Psoas muscle (tissue), 8 donors: ENCODE measurements at places on chromosomes 1 and 21. TPM values are rescaled to one million over a fixed set of nuclear protein-coding genes. Genes with fewer than 3 reads are reported as not detected.

DNA sequence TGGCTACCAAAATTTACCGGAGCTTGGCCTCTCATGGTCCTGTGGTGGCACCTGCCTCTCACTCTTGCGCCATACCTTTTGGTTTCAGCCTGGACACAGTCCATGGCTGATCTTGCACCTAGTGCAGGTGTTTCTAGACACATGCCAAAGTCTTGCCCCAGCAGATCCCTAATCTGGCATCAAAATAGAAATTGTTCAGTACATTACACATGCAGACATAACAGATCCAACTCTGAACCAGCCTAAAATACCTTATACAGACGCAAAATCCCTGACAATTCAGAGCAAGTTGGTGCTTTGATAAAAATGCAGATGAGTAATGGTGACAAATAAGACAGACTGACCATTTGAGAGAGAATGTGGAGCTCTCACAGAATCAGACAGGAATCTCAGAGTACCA is 44.1 kb downstream of the NGF start:
- no peak overlapping the region for H3K4me3 ChIP-seq
- no peaks in the 10 kb centered on the region for H3K27me3 ChIP-seq
- no peaks in the 10 kb centered on the region for H3K36me3 ChIP-seq
- no peak overlapping the region for H3K27ac ChIP-seq
- no peak for DNase-seq
- H3K4me1 ChIP-seq = no peaks in the 10 kb centered on the region

DNA sequence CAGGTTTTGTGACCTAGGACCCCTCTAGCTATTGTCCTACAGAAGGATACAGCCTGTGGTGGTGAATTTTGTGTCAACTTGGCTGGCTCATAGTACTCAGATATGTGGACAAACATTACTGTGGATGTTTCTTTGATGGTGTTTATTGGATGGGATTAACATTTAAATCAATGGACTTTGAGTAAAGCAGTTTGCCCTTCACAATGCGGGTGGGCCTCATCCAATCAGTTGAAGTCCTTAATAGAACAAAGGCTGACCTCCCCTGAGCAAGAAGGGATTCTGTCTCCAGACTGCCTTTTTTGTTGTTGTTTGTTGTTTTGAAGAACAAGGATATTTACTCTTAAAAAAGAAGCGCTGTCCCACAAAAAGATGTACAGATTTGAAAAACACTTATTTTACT is 210.0 kb upstream of the GREM2 start:
- H3K4me3 ChIP-seq = no peak overlapping the region
- no peak for DNase-seq
- H3K27me3 ChIP-seq = no peaks in the 10 kb centered on the region
- no peak overlapping the region for H3K27ac ChIP-seq

- peaks cover 11% of the 10 kb centered on the region for H3K4me1 ChIP-seq
- H3K27me3 ChIP-seq = no peaks in the 10 kb centered on the region
- H3K4me3 ChIP-seq = no peak overlapping the region
- no peak overlapping the region for H3K27ac ChIP-seq
- no peaks in the 10 kb centered on the region for H3K36me3 ChIP-seq
- DNase-seq = no peak
These were observed 2.8 kb downstream of the LAPTM5 start for GRCh38 chr1:30754684-30755171.

DNA sequence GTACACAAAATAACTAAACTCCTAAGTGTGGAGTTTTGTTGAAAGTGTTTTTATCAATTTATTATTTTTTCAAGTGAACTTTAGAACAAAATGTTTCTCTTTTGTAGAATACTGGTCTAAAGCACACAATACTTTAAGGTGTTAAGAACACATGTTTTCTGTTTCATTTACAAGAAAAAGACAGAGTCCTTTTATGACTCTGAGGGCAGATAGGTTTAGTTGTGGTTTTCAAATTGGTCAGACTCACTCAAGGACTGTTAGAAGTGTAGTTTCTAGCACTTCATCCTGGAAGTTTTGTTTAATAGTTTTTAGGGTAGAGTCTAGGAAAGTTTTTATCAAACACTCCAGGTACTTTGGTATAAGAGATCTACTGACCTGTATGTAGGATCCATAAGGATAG is 376.5 kb downstream of the LRRIQ3 start:
- H3K4me1 ChIP-seq = no peaks in the 10 kb centered on the region
- no peaks in the 10 kb centered on the region for H3K27me3 ChIP-seq
- no peak overlapping the region for H3K27ac ChIP-seq
- H3K36me3 ChIP-seq = no peaks in the 10 kb centered on the region
- DNase-seq = no peak
- H3K4me3 ChIP-seq = no peak overlapping the region

GRCh38 chr1:175493321-175494010 is 249.9 kb downstream of the TNR start:
- DNase-seq = no peak
- no peaks in the 10 kb centered on the region for H3K27me3 ChIP-seq
- H3K4me3 ChIP-seq = no peak overlapping the region
- no peaks in the 10 kb centered on the region for H3K36me3 ChIP-seq

- no peak overlapping the region for H3K4me3 ChIP-seq
- H3K27ac ChIP-seq = no peak overlapping the region
- H3K36me3 ChIP-seq = no peaks in the 10 kb centered on the region
- no peaks in the 10 kb centered on the region for H3K27me3 ChIP-seq
- no peak for DNase-seq
These were observed 221.3 kb downstream of the MRPL39 start for GRCh38 chr21:25385911-25386474.

DNA sequence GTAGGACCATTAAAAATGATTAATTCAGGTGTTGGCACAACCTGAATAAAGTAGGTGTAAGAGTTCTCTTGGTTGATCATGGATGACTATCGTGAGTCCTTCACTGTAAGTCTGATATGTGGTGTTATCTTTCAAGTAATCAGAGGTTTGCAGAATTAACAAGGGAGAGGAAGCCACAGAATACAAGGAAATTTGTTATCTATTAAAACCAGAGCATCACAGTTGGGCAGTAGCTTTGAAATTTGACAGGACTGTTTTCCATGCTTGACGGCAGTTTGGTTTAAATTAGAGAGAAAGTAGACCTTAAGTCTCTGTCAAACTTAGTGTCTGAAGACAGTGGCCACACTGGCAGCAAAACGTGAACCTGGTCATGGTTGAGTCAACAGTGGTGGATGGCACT is 139.5 kb upstream of the KCNK2 start:
- no peaks in the 10 kb centered on the region for H3K4me1 ChIP-seq
- no peak overlapping the region for H3K4me3 ChIP-seq
- DNase-seq = no peak
- no peaks in the 10 kb centered on the region for H3K27me3 ChIP-seq

- H3K4me1 ChIP-seq = no peaks in the 10 kb centered on the region
- H3K27me3 ChIP-seq = no peaks in the 10 kb centered on the region
- no peak overlapping the region for H3K4me3 ChIP-seq
- no peak for DNase-seq
These were observed 42.0 kb downstream of the FCRL3 start for GRCh38 chr1:157658571-157658970.

DNA sequence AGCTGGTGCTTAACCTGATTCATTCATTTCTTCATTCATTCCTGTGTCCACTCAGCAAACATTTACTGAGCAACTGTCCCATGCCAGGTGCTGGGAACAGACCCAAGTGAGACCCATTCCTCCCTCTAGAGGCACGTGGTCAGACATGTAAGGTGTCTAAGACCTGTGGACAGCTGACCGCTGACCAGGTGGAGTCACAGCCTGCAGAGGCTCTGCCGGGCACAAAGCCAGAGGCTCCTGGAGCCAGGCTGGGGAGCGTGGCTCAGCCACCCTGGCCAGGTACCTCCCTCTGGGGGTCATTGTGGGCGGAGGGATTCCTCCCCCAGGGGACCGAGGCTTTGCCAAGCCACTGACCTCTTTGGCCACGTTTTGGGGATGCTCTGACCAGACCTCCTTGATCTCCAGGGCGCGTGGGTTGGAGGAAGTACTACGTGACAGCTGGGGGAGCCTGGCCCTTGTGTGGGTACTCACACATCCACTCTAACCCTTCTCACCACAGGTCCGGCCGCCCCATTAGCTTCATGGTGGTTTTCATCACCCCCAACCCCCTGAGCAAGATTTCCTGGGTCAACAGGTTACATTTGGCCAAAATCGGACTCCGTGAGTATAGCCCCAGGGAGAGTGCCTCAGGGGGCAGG is 100.3 kb downstream of the ARHGEF10L start:
- no peaks in the 10 kb centered on the region for H3K27me3 ChIP-seq
- no peak for DNase-seq
- no peak overlapping the region for H3K27ac ChIP-seq
- H3K4me3 ChIP-seq = no peak overlapping the region
- H3K36me3 ChIP-seq = peaks cover 2% of the 10 kb centered on the region

DNA sequence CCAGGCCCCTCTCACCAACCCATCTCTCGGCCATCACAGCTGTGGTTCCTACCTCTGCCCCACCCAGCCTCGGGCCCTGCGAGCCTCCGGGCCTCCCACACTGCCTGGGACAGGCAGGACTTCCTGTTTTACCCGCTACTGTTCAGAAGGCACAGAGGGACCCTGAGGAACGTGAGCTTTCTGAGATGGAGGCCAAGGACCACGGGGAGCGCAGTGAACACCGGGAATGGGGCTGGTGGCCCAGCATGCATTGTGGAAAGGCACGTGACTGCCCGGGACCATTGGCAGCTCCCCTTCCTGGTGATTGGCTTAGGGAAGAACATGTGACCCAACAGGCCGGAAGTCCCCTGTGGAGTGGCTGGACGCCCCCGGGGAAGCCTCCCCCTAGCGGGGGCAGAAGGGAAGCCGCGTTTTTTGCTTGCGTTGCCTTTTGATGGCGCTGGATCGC is 7.0 kb downstream of the S100B start:
- no peaks in the 10 kb centered on the region for H3K27me3 ChIP-seq
- H3K36me3 ChIP-seq = no peaks in the 10 kb centered on the region
- no peak for DNase-seq
- H3K4me1 ChIP-seq = no peaks in the 10 kb centered on the region
- no peak overlapping the region for H3K27ac ChIP-seq
- no peak overlapping the region for H3K4me3 ChIP-seq

DNA sequence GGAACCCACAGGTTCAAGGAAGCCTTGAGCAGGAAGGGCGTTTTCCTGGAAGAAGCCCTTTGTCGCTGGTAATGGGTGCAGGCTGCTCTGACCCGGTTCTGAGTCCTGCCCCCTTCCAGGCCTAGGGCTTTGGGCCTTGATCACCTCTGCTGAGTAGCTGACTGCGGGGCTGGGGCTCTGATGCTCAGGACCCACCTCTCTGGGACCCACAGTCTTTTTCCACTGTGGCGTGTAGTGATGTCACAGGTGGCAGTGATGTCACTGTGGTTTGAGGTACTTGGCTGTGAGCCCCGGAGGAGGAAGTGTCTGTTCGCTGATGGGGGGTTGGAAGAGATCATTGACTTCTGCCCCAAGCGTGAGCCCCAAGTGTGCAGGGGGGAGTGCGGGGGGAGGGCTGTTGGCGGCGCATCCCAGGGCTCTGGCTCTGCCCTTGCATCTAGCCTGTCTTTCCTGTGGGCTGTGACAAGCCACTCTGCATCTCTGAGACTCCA is 6.9 kb downstream of the TNFRSF1B start:
- peak overlapping the region; percentile 41 for H3K27ac ChIP-seq
- H3K36me3 ChIP-seq = no peaks in the 10 kb centered on the region
- no peak overlapping the region for H3K4me3 ChIP-seq
- peaks cover 9% of the 10 kb centered on the region for H3K4me1 ChIP-seq
- peak; percentile 45 for DNase-seq
- H3K27me3 ChIP-seq = no peaks in the 10 kb centered on the region

GRCh38 chr21:36178349-36178748 is 21.7 kb downstream of the DOP1B start:
- no peak overlapping the region for H3K27ac ChIP-seq
- H3K36me3 ChIP-seq = no peaks in the 10 kb centered on the region
- no peaks in the 10 kb centered on the region for H3K27me3 ChIP-seq
- no peaks in the 10 kb centered on the region for H3K4me1 ChIP-seq

- no peak overlapping the region for H3K4me3 ChIP-seq
- no peaks in the 10 kb centered on the region for H3K36me3 ChIP-seq
- no peaks in the 10 kb centered on the region for H3K27me3 ChIP-seq
- no peak overlapping the region for H3K27ac ChIP-seq
These were observed 49.7 kb downstream of the GPR52 start for GRCh38 chr1:174497478-174497877.

DNA sequence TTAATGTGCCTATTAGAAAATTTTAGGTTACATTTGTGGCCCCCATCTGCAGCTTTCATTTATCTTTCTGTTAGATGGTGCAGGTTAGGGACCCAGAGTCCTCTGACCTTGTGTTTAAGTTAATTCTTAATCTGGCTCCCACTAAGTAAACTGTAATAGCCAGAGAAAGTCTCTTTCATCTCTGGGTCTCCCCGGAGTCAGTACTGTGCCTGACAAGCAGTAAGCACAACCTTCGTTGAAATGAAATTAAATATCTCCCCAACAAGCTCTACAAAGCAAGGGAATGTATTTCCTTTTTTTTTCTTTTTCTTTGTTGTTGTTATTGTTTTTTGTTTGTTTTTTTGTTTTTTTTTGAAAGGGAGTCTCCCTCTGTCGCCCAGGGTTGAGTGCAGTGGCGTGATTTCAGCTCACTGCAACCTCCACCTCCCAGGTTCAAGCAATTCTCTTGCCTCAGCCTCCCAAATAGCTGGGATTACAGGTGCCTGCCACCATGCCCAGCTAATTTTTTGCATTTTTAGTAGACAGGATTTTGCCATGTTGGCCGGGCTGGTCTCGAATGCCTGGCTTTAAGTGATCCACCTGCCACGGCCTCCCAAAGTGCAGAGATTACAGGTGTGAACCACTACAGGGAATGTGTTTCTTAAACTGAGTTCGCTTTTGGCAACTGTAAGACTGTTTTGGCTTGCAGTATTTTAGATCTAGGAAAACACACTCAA is 81.6 kb downstream of the HHIPL2 start:
- no peaks in the 10 kb centered on the region for H3K36me3 ChIP-seq
- no peaks in the 10 kb centered on the region for H3K4me1 ChIP-seq
- no peak for DNase-seq
- peak overlapping the region; percentile 56 for H3K4me3 ChIP-seq
- no peaks in the 10 kb centered on the region for H3K27me3 ChIP-seq

DNA sequence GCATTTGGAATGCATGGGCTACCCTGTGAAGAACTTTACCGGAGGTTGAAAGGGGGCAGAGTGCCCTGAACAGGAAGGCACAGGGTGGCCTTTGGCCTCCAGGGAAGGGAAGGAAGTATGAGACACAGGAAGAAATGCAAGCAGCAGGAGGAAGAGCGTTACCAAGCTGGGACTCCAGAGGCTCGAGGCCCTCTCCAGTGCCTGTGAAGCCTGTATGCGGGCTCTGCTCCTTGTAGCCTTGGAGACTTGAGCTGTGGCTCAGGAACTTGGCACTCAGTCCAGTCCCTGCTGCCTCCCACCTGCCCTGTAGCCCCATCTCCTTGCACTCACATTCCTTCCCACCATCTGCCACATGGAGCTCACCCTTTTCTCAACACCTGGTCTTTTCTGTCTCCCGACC is 33.5 kb upstream of the RNF19B start:
- H3K27ac ChIP-seq = peak overlapping the region; percentile 2
- DNase-seq = no peak
- no peak overlapping the region for H3K4me3 ChIP-seq
- peaks cover 30% of the 10 kb centered on the region for H3K4me1 ChIP-seq

GRCh38 chr1:87684713-87685205 is 356.1 kb downstream of the LMO4 start:
- peak overlapping the region; percentile 14 for H3K27ac ChIP-seq
- H3K27me3 ChIP-seq = no peaks in the 10 kb centered on the region
- H3K4me3 ChIP-seq = peak overlapping the region; percentile 71
- no peaks in the 10 kb centered on the region for H3K36me3 ChIP-seq

CR2 gene
- polyA plus RNA-seq = not detected

KRTAP19-3 gene
- not detected for polyA plus RNA-seq
